CD4-positive, alpha-beta T cell treated with Interleukin-4 for 4 hours (primary cell): ENCODE measurements at places on chromosomes 16 and 17.
A peak's percentile ranks its signal among the peaks of the same experiment; 100 is the strongest.

DNA sequence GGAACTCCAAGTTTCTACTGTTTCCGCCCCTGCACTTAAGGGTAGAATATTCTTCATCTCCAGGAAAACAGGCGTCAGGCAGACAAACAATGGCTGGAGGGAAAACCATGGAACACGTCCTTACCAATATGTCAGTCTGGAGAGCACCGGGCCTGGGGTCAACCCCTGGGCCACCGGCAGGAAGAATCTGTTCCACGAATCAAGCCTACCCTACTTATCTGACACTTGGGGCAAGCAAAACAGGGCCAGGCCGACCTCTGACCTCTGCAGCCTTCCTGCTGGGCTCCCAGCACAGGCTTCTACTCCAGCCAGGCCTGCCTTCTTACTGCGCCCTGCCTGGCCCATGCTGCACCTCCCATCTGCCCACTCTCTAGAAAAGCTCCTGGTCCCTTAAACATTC, 10.1 kb downstream of the VAC14 start:
- no peak for DNase-seq

GRCh38 chr17:33968350-33969044, 286.6 kb upstream of the CCL2 start:
- peak; percentile 33 for DNase-seq

DNA sequence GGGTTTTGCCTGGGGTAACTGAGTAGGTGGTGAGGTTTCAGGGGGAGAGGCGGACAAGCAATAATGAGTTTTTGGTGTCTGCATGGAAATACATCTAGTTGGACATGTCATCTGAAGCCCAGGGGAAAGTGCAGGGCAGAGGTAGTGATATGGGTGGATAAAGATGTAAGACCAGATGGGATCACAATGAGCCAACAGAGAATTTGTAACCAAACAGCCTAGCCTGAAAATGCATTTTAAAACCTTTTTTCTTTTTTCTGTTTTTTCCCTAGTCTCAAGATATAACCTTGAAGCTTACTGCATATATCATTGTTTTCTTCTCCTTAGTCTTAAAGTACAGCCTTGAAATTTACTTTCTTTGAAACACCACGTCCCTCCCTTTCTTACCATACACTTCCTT, 3.7 kb upstream of the ZNF19 start:
- DNase-seq, result no peak

DNA sequence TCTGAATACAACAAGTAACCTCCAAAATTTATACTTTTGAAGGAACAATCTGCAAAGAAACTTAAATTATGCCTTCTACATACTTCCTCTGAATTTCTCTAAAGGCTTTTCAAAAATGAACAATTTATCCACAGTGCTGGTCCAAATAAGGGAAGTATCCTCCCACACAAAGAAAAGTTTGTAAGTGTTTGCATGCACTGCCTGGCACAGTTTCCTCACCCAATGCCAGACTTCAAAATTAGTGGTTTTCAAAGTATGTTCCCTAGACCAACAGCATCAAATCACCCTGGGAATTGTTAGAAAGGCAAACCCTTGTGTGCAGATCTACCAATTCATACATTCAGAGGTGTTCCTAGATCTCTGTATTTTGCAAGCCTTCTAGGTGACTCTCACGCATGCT, 82.5 kb downstream of the PCTP start:
- DNase-seq, result no peak

- no peak for DNase-seq
These were observed 251.7 kb upstream of the SALL1 start for GRCh38 chr16:51402785-51403184.

DNA sequence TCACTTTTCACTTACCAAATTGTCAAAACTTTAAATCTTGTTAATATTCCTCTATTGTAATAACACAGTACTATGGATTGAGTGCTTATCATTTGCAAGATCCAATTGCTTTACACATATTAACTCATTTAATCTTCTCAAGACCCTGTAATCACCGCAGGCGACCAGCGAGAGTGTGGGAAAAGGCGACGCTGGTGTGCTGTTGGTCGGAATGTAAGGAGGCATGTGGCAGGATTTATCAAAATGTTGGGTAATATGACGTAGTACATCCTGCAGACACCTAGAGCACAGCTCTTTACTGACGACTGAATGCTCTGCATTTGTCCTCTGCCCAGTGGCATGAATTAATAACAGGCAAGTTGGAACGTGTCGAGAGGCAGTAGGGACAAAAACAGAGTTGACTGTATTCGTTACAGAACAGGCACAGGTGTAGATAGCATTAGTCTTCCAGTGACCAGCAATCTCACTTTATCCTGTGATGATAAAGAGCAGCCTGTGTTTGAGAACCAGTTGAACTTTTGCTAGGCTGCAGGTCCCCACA, 80.3 kb downstream of the TNRC6C start:
- no peak for DNase-seq

- DNase-seq, result no peak
These were observed 513 bp downstream of the CRLF3 start for GRCh38 chr17:30824002-30824355.
